ENCODE measurements at places on chromosomes 16 and 17. TPM values are rescaled to one million over a fixed set of nuclear protein-coding genes. Genes with fewer than 3 reads are reported as not detected.

DNA sequence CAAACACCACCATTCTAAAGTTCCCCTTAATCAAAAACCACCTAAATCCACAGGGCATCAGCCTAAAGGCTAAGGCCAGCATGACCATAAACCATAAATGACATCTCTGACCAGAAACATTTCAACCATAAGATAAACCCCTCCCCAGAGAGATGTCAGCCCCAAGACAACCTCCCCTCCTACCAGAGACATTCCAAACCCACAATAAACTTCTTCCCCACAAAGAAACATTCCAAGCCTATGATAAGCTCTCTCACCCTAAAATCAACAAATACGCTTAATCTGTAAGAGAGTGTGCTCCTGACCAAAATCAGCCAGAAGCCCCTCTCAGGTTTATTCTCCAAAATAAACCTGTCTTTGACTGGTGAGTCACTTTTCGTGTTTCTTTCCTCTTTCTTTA is 54.8 kb downstream of the SLFN5 start:
- H3K27me3 ChIP-seq = no peaks in the 10 kb centered on the region
- H3K4me1 ChIP-seq = peaks cover 8% of the 10 kb centered on the region
- no peak overlapping the region for H3K27ac ChIP-seq
- no peak for DNase-seq
- H3K4me3 ChIP-seq = no peak overlapping the region

DNA sequence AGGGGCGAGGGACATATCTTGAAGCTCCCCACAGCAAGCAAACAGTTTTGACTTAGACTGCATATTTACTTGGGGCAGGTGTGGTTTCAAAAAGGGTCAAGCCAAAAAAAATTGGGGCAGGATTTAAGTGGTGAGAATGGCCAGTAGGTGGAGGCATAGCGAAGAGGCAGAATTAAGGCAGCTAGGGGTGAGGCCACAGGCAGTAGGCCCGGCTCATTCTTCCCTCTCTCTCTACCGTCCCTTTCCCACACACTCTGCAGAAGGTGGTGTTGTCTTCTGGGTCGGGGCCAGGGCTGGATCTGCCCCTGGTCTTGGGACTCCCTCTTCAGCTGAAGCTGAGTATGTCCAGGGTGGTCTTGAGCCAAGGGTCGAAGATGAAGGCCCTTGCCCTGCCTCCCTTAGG is 2.6 kb downstream of the SHBG start:
- H3K4me1 ChIP-seq = peaks cover 6% of the 10 kb centered on the region
- no peaks in the 10 kb centered on the region for H3K27me3 ChIP-seq
- no peaks in the 10 kb centered on the region for H3K36me3 ChIP-seq
- no peak overlapping the region for H3K27ac ChIP-seq
- no peak overlapping the region for H3K4me3 ChIP-seq

Gene IL17C
- not detected for total RNA-seq

- H3K4me3 ChIP-seq = peak overlapping the region; percentile 69
- H3K36me3 ChIP-seq = no peaks in the 10 kb centered on the region
- no peak overlapping the region for H3K27ac ChIP-seq
- peaks cover 25% of the 10 kb centered on the region for H3K4me1 ChIP-seq
- H3K27me3 ChIP-seq = peaks cover 47% of the 10 kb centered on the region
- DNase-seq = no peak
Measured at GRCh38 chr17:79778504-79779083, 646 bp downstream of the CBX2 start.

DNA sequence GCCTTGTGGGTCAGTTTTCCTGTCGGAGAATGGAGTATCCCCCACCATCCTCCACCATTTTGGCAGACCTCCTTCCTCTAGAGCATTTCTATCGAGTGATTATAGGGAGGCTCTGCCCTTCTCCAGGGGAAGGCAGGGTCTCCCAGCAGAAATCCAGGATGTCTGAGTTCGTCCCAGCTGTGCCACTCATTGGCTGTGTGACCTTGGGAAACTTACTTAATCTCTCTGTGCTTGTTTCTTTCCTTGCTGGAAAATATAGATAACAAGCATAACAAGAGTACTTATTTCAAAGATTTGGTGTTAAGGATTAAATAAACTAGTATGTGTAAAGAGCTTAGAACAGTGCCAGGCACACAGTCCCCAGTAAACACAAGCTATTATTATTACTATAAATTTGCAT is 14.8 kb downstream of the ATP2A3 start:
- no peaks in the 10 kb centered on the region for H3K27me3 ChIP-seq
- peaks cover 1% of the 10 kb centered on the region for H3K4me1 ChIP-seq
- no peak for DNase-seq

DNA sequence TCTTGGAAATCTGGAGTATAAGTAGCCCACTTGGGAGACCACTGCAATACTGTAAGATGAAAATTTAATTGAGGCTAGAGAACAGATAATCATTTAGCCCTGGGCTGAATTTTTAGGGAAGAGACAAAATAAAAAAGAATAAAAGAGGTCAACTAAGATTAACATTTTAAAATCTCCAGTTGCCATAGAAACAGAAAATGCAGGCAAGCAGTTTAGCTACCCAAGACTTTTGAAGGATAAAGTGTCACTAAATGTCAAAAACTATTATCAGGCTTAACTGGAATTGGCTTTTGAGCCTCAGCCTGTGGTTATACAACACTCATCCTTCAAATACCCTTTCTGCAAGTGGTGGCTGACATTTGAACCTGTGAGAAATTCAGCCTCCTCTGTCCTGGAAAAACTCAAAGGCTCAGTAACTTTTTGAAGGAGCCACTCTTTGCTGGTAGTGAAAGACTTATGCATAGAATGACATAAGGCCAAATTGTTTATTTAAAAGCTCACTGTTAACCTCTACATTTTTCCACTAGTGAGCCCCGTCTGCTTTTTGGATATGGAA is 220.7 kb upstream of the KCNJ16 start:
- no peaks in the 10 kb centered on the region for H3K27me3 ChIP-seq
- no peak overlapping the region for H3K4me3 ChIP-seq
- peaks cover 3% of the 10 kb centered on the region for H3K4me1 ChIP-seq
- no peak overlapping the region for H3K27ac ChIP-seq
- H3K36me3 ChIP-seq = no peaks in the 10 kb centered on the region

- H3K36me3 ChIP-seq = no peaks in the 10 kb centered on the region
- H3K27ac ChIP-seq = no peak overlapping the region
- H3K4me1 ChIP-seq = no peaks in the 10 kb centered on the region
- H3K4me3 ChIP-seq = no peak overlapping the region
- no peaks in the 10 kb centered on the region for H3K27me3 ChIP-seq
- DNase-seq = peak; percentile 54
Measured at GRCh38 chr17:79065105-79065670, 9.4 kb upstream of the ENGASE start.

Gene KRTAP16-1
- 4.0 TPM for total RNA-seq
